HEK293T (cell line): ENCODE measurements at places on chromosomes 2 and 18.

DNA sequence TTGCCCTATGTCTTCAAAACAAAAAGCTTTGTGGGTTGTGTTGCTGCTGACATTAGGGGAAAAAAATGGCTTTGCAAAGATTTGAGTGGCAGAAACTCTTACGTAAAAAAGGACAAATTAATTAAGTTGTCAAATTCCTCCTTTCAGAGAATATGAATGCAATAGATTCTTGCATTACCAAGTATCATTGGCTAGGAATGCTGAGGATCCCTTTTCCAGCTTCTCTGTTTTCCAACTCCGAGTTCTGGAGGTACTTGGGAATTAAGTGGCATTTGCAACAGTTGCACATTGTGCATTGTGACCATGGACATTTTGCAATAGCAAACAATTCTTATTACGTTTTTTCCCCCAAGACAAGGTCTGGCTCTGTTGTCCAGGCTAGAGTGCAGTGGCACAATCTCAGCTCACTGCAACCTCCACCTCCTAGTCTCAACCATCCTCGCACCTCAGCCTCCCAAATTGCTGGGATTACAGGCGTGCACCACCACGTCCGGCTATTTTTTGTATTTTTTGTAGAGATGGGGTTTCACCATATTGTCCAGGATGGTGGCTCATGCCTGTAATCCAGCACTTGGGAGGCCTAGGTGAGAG is 29.9 kb upstream of the PPP1CB start:
- DNase-seq, result no peak

- DNase-seq, result no peak
Measured at GRCh38 chr2:120939595-120940318, 204.1 kb downstream of the GLI2 start.

- no peak for DNase-seq
Measured at GRCh38 chr18:26711756-26712155, 153.8 kb downstream of the AQP4 start.

DNA sequence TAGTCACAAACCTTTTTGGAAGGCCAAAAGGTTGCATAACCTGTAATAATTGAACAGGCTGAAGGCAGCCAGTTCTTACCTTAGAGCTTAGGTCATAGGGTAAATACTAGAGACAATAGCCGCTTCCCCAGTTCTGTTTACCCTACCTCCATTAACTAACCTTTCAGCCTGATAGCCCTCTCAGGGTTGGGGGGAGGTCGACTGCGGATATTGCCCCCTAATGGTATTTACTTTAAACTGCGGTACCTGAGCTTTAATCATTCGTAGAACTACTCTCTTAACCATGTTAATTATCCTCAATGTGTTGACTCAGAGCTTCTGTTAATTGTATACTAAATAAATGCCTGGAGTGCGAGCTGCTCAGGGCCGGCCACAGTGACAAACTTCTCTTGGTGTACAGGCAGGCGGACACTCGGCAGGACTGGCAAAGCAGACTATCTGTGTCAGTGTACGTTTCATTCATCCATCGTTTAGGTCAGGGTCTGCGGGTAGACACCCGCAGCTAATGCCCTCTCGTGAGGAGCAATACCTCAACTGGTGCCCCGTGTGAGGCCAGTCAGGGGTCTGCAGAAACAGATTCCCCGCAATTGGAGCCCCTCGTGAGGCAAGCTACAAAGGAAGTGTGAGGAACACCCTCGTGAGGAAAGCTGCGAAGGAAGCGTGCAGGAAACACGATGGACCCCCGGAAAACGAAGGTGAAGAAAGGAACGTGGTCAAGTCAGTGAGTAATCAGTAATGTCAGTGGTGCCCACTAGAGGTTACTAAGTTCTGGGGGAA is 115.3 kb upstream of the SCN7A start:
- no peak for DNase-seq

DNA sequence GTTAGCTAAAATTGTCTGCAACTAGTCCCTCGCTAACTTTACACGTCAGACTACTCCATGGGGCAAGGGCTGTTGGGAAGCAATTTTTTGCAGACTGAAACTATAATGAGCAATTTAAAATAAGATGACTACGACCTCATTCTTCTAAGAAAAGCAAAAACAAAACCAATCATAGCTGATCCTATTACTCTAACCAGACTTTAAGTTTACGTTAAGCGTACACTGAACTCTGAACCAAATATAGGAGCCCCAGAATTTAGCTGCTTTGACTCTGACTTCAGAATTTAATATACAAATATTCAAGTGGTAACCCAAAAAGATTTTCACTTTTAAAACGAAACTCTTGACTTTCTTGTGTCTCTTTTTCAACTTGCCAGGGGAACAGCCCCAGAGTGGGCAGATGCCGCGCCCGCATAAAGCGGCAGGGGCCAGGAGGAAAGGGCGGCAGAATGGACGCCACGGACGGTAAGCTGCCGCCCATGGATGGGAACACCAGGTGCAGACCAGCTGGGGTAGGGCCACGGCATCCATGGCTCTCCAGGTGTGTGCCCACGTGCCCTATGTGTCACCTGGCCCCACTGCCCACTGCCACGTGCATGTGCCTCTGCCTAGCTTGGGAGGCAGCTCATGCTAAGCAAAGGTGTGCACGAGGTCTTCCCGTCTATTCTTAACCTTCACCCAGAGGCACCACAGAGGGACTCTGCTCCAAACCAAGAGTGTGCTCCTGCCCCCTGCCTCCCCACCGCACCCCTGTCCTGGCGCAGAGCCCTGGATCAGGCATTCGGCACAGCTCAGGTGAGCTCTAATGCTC is 217.6 kb downstream of the HDAC4 start:
- DNase-seq, result no peak

DNA sequence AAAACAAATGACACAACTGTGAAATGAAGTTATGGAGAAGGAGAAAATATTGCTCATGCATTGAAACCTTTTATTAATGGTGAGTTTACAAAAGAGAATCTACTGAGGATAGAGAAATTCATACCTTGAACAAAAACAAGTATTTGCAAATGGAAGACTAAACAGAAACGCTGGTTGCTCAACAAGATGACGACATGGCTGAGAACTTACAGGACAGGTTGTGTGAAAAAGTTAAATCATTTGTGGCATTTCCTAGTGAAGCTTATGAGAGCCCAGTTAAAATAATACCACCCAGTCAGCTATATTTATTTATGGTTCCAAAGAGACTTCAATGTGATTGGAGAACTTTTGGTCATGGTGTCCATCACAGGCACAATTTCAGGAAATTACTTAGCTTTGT is 148.6 kb upstream of the PKDCC start:
- DNase-seq, result no peak

- no peak for DNase-seq
Measured at GRCh38 chr2:86789687-86790133, 1.0 kb downstream of the CD8A start.

DNA sequence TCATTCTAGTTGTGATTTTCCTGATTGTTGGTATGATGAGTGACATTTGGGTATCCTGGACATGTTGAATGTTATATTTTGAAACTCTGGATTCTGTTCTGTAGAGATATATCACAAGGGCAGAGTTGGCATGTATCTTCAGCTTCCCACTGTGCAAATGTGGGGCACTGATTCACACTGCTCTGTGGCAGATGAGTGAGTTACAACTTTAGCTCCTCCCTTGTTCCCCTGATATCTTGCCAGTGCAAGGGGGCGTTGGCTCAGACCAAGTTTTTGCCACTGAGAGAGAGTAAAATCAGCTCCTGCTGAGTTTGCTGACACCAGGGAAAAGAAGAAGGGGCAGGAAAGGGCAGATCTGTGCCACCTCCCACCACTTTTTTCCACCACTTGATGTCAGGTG is 199.6 kb upstream of the MMADHC start:
- no peak for DNase-seq

- no peak for DNase-seq
Measured at GRCh38 chr2:76170009-76170384, 459.3 kb upstream of the GCFC2 start.

DNA sequence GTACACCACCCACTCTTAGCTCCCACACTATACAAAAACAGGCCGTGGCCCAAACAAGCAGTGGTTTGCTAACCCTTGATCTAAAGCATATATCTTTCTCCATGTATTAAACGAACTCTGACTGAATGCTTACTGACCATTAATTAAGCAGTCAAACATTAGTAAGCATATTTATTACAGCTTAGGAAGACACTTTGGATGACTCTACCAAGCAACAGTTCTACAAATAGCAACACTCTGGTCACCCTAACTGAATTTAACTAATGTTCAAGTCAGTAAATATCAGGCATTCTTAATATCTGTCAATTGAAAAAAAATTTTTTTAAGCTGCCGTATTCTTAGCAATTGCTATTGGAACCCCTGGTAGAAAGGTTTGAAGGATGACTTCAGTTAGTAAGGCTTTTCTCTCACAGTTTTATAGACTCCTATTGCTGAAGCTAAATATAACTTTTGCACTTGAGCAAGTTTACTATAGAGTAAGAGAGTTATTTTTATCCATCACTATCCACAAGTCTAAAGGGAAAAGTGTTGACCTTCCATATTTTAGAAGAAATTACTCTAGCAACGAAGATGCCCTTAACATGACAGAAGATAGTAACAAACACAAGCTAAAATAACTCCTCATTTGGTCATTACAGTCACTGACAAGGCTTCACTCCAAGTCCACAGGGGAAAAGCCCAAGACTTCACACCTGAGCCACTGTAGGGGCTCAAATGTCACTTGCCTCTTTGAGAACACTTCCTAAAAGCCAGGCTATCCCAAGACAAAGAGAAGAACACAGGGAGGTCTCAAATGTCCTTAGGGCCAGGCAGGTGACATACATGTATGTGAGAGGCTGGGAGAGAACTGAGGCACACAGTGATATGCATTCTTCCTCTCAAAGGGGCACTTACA is 74.4 kb downstream of the RTN4 start:
- DNase-seq, result no peak

- no peak for DNase-seq
Measured at GRCh38 chr2:15944325-15945017, 4.1 kb downstream of the MYCN start.

DNA sequence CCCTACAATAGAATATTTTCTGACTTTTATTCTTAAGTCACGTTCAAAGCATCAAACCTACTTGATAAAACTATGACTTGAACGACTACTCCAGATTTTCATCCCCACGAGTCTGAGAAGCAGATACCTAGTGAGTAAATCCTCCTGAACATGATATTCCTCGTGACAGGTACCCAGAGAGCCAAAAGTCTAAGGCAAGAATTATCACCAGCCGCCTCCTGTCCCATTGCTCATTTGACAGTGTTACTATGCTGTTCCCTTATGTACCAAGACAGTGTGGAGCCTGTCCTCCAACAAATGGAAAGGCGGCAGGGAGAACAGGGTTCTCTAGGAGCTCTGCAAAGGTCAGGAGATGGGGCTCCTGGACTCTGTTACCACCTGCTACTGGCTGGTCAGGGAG is 8.3 kb upstream of the ALPK2 start:
- no peak for DNase-seq

- DNase-seq, result no peak
Measured at GRCh38 chr18:44715842-44716241, 35.2 kb downstream of the SETBP1 start.

DNA sequence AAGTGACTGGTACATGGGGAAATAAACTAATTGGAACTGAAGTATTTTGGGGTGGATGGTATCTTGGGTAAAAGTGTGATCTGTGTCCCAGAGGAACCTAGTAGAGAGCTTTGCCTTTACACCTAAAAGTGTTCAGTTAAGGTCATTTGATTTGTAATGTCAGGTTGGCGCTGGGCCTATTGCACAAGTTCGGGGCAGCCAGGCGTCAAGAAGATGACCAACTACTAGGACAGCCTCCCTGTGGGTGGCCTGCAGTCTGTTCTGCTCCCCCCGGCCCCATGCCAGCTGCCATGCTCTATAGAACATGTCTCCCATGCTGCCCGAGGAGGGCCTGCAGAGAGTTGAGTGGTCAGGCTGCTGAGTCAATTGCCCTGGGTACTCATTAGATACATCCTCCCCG is 10.1 kb downstream of the RRM2 start:
- no peak for DNase-seq

DNA sequence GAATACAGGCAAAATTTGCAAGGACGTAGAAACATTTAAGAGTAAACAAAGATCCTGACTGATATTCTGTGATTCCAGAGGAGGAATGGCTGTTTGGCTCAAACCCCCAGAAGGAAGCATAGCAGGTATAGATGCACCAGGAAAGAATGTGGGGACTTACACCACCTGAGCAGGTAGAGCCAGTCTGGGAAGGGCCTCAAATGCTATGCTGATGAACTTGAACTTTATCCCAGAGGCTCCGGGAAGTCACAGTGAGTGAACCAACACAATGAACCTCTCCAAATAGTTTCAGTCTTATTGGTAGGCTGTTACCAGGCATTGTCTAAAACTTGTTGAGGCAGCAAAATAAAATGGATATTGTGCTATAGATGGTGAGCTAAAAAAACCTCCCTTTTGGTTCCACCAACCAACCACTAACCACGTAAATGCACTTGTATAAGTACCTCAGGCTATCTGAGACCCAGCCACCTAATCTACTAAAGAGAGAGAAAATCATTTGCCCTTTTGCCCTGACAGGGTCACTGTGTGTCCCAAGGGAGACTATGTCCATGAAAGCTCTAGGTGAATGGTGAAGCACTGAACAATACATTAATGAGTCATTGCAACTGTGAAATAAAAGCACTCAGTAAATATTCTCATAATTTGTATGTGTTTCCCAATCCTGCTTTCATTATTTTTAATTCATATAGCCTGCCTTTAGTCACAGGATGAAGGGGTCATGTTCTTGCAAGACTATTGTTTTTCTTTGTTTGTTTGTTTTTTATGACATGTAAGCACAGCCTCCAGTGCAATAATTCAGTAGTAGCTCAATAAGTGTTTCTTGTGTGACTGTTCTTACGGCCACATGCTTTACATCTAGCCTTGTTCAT is 911.6 kb downstream of the EPHA4 start:
- DNase-seq, result no peak

DNA sequence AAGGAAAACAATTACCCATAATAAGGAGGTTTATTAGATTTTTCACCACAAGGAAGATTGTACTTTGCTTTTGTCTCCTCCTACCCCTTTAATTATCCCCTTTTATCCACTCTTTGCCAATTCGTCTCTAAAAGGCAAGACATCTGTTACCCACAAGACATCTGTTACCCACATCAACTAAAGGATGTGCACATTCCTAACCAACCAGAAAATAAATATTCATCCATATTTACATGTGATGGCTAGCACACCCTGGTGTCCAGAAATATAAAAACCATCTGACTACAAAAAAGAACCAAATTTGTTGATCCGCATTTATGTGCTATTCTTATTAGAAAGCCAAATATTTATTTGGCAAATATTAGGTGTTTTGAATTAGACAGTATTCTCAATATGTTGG is 35.7 kb downstream of the ACVR1C start:
- DNase-seq, result no peak
